Hepatocyte (in vitro differentiated cells): ENCODE measurements at places on chromosomes 3 and 15. TPM values are rescaled to one million over a fixed set of nuclear protein-coding genes. Genes with fewer than 3 reads are reported as not detected.

HHLA2 gene
- total RNA-seq = 21.8 and 24.1 TPM in 2 replicates

PAQR9 gene
- total RNA-seq = 2.9 and 3.8 TPM in 2 replicates

PLS1 gene
- 21.1 and 22.8 TPM in 2 replicates for total RNA-seq

MAP6D1 gene
- 0.50 TPM in 1 of 2 replicates, not detected in the other for total RNA-seq

TCTA gene
- 20.9 and 24.5 TPM in 2 replicates for total RNA-seq

DIPK2A gene
- 87.2 and 90.8 TPM in 2 replicates for total RNA-seq

CAMK1 gene
- 9.7 and 11.8 TPM in 2 replicates for total RNA-seq

NUP210 gene
- total RNA-seq = 8.3 and 8.4 TPM in 2 replicates

DNAJC17 gene
- 18.3 and 36.5 TPM in 2 replicates for total RNA-seq

DNA sequence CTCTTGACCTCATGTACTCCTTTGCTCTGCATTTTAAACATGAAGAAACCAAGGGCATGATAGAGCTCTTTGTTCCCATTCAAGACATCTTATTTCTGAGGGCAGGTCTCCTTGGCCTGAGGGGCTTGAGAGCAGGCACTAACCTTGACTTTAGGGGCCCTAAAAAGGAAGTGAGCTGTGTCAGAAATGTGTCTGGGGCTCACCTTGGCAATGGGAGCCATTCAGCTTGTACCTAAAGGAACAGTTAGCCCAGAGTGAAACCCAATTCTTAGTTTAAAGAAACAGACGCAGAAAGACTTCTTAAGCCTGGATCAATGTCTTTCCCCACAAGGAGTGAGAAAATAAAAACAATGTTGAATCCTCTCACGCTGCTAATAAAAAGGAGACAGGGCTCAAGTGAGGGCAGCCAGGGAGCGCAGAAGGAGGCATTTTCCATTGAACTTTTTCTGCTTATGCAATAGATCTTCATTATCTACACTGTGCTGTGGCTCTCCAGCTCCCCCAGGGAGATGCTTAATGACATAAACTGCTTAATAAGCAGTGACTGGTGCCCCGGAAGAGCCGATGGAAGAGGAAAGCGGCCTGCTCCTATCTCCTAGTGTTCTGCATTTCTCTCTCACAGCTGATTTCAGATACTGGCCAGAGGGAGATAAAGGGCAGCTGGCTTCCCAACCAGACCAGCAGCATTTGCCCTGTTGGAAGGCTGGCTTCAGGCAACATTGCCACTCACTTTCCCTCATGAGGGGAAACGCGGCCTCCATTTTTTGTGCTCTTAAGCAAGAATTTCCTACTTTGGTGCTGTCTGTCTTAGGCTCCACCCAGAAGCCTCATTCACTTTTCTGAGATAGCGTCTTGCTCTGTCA lies 152.0 kb downstream of the OPA1 start:
- no peaks in the 10 kb centered on the region for H3K27me3 ChIP-seq
- DNase-seq = peak; percentile 72
- H3K4me3 ChIP-seq = no peak overlapping the region
- peak overlapping the region; percentile 87 for H3K27ac ChIP-seq
- H3K36me3 ChIP-seq = no peaks in the 10 kb centered on the region
- peaks cover 27% of the 10 kb centered on the region for H3K4me1 ChIP-seq

DNA sequence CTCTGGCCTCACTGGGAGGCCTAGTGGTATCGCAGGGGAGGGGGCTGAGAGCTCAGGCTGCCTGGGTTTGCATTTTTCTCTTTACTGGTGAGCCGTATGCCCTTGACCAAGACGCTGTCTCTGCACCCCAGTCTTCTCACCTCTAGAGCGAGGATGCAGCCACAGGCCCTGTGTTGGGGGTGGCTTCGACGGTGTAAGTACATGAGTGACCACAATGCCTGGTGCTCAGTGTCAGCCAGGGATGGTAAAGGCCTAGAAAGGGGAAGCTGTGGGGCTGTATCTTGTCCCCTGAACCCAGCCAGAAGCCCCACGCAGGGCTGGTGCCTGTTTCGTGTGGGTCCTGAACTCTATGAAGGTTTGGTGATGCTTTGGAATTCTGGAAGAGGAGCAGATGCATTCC lies 19.8 kb downstream of the SYNM start:
- H3K36me3 ChIP-seq = no peaks in the 10 kb centered on the region
- peaks cover 34% of the 10 kb centered on the region for H3K4me1 ChIP-seq
- no peak for DNase-seq
- H3K27me3 ChIP-seq = no peaks in the 10 kb centered on the region
- peak overlapping the region; percentile 88 for H3K27ac ChIP-seq
- H3K4me3 ChIP-seq = no peak overlapping the region

DNA sequence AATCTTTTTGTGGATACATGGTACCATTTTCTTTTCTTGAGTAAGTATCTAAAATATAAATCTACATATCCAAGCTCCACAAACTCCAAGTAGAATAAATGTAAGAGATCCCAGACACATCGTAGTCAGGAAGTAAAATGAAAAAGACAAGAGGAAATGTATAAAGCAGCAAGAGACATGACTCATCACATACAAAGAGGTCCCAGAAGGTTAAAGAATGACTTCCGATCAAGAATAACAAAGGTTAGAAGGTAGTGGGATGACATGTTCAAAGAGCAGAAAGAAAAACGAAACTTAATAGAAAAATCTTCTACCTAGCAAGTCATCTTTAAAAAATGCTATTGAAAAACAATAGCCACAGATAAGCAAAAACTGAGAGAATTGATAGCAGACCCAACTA lies 705.8 kb downstream of the NR2F2 start:
- H3K27ac ChIP-seq = no peak overlapping the region
- H3K27me3 ChIP-seq = no peaks in the 10 kb centered on the region
- no peaks in the 10 kb centered on the region for H3K36me3 ChIP-seq
- H3K4me3 ChIP-seq = no peak overlapping the region
- no peaks in the 10 kb centered on the region for H3K4me1 ChIP-seq

GRCh38 chr3:195405651-195406050 lies 37.2 kb downstream of the ACAP2 start:
- no peak overlapping the region for H3K4me3 ChIP-seq
- H3K27ac ChIP-seq = no peak overlapping the region
- no peak for DNase-seq
- H3K4me1 ChIP-seq = no peaks in the 10 kb centered on the region
- H3K36me3 ChIP-seq = no peaks in the 10 kb centered on the region

GRCh38 chr15:92429378-92430068 lies 35.8 kb downstream of the ST8SIA2 start:
- peak; percentile 24 for DNase-seq
- no peaks in the 10 kb centered on the region for H3K36me3 ChIP-seq
- H3K4me1 ChIP-seq = no peaks in the 10 kb centered on the region
- no peak overlapping the region for H3K27ac ChIP-seq

DNA sequence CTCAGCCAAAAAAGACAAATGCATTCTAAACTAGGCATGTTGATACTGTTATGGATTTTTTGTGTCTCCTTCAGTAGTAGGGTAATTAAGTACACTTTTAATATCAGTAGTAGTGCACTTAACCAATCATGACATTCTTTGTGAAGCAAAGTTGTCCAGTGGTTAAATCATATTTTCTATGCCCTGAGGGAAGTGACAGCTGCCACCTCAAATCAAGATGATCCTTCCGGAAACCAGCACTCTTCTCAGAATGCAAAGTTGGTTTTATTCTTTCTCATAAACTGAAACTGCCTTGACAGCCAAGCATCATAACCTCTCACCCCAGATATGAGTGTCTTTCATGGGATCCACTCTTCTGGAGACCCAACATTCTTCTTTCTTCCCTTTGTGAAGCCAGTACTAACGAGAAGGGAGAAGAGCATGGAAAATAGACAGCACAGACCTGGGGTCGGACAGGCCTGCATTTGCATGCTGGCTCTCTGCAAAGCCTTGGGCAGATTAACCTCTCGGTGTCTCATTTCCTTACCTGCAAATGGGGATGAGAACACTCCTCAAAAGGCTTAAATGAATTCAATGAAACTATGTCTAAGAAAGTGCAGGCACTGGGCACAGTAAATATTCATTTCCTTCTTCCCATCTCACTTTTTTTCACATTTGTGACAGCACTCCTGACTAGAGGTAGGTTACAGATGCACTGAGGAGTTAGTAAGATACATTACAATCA lies 13.2 kb downstream of the AAGAB start:
- H3K36me3 ChIP-seq = no peaks in the 10 kb centered on the region
- no peak for DNase-seq
- H3K27me3 ChIP-seq = no peaks in the 10 kb centered on the region
- H3K4me3 ChIP-seq = no peak overlapping the region
- no peaks in the 10 kb centered on the region for H3K4me1 ChIP-seq
- no peak overlapping the region for H3K27ac ChIP-seq

DNA sequence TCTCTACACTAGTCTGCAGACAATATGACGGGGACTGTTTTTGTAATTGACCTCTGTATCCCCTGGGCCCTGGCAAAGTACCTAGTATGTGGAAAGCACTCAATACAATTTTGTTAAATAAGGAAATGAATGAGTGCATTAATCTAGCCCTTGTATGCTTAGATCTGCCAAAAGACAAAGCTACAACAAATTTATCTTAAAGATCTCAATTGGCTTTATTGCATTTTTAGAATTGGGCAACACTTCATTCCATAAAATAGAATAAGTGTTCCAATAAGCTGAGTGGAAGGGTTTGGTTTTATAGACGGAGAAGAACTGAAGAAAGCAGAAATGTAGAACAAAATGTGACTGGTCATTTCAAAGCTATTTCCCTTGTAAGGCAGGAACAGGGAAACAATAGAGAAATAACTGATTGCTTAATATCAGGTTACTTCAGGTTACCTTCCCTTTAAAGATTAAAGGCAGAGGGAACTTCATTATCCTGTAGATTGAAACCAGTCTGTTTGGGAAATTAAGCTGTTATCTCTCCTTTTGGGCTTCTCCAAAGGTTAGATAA lies 108.3 kb upstream of the MME start:
- no peak for DNase-seq
- no peaks in the 10 kb centered on the region for H3K27me3 ChIP-seq
- no peak overlapping the region for H3K4me3 ChIP-seq
- peaks cover 10% of the 10 kb centered on the region for H3K4me1 ChIP-seq

GRCh38 chr15:82045179-82045891 lies 483 bp downstream of the MEX3B start:
- H3K27me3 ChIP-seq = peaks cover 33% of the 10 kb centered on the region
- H3K27ac ChIP-seq = peak overlapping the region; percentile 95
- peak overlapping the region; percentile 80 for H3K4me3 ChIP-seq
- no peaks in the 10 kb centered on the region for H3K36me3 ChIP-seq
- peaks cover 12% of the 10 kb centered on the region for H3K4me1 ChIP-seq

DNA sequence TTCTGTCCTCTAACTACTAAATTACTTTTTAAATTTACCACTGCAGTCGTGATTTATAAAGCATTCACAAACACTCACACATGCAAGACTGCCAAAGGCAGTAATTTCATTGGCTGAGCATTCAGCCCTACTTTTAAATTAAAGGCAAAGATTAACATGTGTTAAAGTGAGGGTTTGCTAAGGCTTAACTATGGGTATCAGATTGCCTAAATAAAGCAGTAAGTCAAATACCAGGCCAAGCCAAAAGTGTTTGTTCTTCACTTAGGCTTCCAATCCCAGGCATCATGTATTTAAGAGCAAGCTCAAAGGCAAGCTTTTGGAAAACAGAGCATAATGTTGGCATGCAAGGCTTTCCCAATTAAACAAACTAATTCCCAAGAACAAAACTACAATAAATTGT lies 187.3 kb downstream of the SUCNR1 start:
- H3K27me3 ChIP-seq = no peaks in the 10 kb centered on the region
- no peak overlapping the region for H3K4me3 ChIP-seq
- no peaks in the 10 kb centered on the region for H3K36me3 ChIP-seq
- H3K27ac ChIP-seq = no peak overlapping the region

GRCh38 chr15:42279234-42279723 lies 6.0 kb upstream of the TMEM87A start:
- H3K36me3 ChIP-seq = no peaks in the 10 kb centered on the region
- H3K4me1 ChIP-seq = peaks cover 10% of the 10 kb centered on the region
- DNase-seq = no peak
- H3K4me3 ChIP-seq = no peak overlapping the region

- H3K4me1 ChIP-seq = peaks cover 7% of the 10 kb centered on the region
- H3K4me3 ChIP-seq = peak overlapping the region; percentile 32
- no peak overlapping the region for H3K27ac ChIP-seq
- peaks cover 35% of the 10 kb centered on the region for H3K27me3 ChIP-seq
- peak; percentile 19 for DNase-seq
Observed at GRCh38 chr15:97652700-97653167, 307.8 kb upstream of the ARRDC4 start.

GRCh38 chr3:100093831-100094230 lies 20.5 kb downstream of the FILIP1L start:
- H3K27ac ChIP-seq = no peak overlapping the region
- peaks cover 30% of the 10 kb centered on the region for H3K4me1 ChIP-seq
- H3K36me3 ChIP-seq = no peaks in the 10 kb centered on the region
- DNase-seq = no peak
- no peak overlapping the region for H3K4me3 ChIP-seq

DNA sequence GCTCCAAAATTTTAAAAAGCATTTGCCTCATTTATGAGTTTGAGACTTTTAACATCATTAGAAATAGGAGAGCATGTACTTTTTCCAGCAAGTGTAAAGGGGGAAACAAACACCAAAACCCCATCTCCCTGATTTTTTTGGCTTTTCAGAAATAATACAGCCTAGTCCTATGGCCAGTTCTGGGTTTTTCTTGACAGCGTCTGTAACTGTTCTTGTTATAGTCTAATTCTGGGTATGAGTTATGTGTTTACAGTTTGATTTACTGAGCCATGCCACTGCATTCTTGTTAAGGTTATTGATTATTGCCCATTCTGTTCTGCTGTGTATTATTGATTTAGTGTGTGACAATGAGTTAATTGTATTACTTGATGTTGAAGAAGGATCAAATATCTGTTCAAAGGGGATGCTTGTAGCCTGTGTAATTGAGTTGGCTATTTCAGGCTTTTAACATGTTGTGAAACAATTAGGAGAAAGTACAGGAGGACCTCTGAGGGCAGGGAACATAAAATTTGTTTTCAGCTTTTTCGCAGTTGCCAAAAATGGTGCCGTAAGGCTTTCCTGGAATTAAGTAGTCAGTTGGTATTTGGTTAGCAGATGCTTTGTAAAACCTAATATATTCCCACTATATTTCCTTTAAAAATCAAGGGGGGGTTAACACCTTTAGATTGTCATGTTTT lies 46.1 kb downstream of the MBNL1 start:
- no peak for DNase-seq
- H3K27ac ChIP-seq = no peak overlapping the region
- H3K4me3 ChIP-seq = no peak overlapping the region
- no peaks in the 10 kb centered on the region for H3K27me3 ChIP-seq
- H3K36me3 ChIP-seq = no peaks in the 10 kb centered on the region

DNA sequence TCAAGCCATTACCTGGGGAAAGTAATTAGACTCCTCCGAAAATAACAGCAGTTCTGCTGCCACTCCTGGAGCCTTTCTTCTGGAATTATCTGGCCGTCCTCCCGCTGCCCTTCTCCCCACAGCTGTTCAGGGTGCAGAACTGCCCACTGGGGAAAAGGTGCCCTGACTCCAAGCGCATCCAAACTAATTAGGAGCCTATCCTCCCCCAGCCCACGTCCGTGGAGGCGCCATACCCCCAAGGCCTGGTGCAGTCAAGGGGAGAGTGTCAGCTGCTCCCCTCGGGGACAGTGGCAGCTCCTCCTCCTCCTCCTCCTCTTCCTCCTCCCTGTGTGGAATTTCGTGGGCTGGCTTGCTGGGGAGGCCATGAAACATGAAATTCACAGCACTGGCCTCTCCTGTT lies 177.2 kb downstream of the XXYLT1 start:
- no peak for DNase-seq
- no peak overlapping the region for H3K4me3 ChIP-seq
